ENCODE measurements at places on chromosomes 1 and 21.
A peak's percentile ranks its signal among the peaks of the same experiment; 100 is the strongest.

DNA sequence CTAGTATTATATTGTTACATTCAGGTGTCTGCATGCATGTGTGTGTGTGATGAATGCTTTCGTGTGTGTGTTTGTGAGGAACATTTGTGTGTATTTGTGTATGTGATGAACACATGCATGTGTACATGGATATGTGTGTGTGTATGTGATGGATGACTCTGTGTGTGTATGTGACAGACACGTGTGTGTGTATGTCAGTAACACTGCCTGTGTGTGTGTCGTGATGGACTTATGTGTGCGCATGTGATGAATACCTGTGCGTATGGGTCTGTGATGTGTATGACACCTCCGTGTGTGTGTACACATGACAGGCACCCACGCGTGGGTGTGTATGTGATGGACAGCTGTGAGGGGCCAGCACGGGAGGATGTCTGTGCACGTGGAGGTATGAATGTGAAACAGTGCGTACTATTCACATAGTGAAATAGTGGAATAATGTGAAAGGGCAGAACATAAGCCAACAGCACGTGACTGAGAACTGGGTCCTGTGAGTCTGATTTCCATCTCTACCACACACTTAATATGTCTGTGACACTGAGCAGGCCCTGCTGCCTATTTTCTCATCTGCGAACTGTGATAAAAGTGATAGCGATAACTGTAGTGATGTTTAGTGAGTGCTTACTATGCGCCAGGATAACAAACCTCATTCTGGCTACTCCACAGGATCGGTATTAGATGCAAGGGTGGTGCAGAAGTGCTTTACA lies 41.8 kb upstream of the CSF3R start:
- DNase-seq: peak; percentile 30

GRCh38 chr1:243474906-243475305 lies 219.1 kb downstream of the SDCCAG8 start:
- no peak for DNase-seq

DNA sequence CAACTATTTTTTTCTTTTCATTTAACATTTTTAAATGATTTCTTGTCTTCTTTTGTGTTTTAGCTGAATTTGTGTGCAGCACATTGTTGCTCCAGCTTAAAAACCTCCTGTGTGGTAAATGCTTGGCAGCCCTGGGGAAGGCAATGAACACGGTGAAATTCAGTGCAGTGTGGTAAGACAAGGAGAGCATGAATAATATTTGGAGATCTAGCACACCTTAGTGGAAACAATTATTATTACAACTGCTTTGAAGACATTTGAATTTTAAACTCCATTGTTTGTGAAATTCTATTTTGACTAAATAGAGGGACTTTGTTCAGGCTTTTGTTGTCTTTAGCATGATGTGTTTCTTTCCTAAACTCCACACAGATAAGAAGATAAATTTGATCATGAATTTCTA lies 242.6 kb upstream of the CXADR start:
- no peak for DNase-seq

DNA sequence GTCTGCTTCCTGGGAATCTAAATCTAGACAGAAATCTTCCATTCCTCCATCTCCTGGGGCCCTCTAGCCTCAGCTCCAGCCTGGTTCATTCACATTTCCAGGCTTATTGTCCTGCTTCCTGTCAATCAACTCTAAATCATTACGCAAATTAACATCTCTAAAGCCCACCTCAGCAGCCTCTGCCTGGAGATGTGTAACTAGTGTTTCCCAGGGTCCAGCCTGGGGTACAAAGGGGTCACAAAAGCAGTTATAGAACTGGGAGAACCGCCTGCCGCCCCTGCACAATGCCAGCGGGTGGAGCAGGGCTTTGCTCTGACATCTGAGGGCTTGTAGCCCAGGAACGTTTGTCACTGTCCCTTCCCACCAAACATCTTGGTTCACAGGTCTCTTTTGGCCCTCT lies 373.5 kb downstream of the RRAGC start:
- peak; percentile 53 for DNase-seq

DNA sequence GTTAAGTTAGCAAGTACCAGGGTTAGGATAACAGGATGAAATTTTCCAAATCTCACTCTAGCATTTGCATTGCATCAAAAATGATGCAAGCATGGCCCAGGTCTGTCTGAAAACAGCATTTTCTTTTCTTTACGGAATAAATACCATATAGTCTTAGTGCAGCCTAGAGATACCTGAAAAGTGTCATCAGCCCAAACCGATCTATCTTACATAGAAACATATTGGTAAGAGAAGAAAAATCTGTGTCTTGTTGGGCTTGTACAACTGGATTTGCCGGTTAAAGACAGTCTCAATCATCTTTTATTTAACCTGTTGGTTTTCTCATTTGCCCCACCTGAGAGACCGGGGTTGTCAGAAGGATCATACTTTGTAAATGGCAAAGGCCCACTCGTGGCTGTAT lies 15.8 kb downstream of the ACP6 start:
- DNase-seq: no peak

DNA sequence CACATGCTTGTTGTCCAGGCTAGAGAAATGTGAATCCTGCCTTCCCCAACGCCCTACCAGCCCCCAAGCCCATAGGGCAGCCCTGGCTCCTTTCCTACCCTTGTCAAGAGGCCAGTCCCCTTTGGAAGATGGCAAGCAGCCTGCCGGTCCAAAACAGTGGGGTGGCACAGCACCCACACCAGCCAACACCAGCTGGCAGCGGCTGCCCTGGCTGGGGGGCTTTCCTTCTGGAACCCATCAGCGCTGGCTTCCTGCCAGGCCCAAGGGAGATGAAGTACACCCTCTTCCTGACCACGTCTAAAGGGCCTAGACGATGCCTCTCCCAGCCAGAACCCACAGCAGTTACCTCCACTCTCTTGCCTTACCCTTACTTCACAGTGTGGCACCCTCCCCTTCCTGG lies 24.2 kb downstream of the KCNN3 start:
- no peak for DNase-seq

DNA sequence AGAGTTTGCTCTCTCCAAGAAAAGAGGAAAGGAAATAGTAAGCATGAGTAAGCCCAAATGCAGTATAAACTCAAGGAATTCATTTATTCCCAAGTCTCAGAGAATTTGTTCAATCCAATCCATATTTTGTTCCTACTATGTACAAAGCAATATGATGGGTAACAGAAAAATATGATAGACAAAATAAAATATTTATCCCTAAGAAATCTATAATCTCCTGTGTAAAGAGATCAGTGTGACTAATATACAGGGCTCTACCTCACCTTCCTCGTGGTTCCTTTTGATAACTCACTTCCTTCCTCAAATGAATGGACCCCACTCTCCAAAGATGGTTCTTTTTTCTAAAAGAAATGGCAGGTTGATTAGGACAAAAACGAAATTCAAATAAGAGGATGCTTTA lies 7.6 kb downstream of the CLSPN start:
- no peak for DNase-seq

GRCh38 chr1:174218983-174219382 lies 59.7 kb downstream of the RABGAP1L start:
- DNase-seq: no peak

GRCh38 chr1:223670458-223671159 lies 5.1 kb upstream of the CAPN8 start:
- DNase-seq: peak; percentile 85

GRCh38 chr1:197771386-197771785 lies 3.9 kb downstream of the DENND1B start:
- no peak for DNase-seq

GRCh38 chr1:21300774-21301173 lies 10.5 kb upstream of the ECE1 start:
- DNase-seq: no peak

DNA sequence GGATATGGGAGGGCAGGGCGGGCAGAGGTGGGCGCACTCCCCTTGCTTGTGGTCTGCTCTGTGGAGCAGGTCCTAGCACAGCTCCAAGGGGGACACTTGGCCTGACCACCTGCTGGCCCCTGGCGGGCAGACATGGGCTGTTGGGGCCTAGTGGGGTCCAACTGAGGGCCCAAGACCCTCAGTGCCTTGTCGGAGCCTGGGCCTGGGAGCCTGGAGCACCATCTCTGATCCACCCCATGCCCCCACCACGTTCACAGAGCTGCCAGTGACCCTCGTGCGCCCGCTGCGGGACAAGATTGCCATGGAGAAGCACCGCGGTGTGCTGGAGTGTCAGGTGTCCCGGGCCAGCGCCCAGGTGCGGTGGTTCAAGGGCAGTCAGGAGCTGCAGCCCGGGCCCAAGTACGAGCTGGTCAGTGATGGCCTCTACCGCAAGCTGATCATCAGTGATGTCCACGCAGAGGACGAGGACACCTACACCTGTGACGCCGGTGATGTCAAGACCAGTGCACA lies 70.6 kb downstream of the OBSCN start:
- DNase-seq: no peak

GRCh38 chr21:33236766-33237165 lies 7.0 kb downstream of the IFNAR2 start:
- DNase-seq: no peak

DNA sequence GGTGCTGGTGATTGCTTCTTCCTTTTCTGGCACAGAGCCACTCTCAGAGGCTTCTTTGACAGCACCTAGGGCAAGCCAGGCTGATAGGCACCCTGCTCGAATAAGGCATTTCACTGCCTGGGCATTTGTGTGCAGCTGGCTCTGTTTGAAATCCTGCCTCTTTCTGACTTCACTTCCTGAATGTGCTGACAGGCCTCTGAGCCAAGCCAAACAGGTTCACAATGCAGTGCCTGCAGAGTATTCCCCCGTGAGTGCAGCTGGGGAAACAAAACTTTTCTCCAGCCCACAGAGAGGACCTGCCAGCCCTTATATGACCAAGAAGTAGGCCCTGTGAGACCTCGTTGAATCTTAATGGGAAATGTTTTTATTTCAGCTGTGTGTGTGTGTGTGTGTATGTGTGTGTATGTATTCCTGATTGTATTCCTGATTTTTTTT lies 10.4 kb downstream of the JUN start:
- no peak for DNase-seq

- peak; percentile 34 for DNase-seq
These were observed 46.6 kb downstream of the S1PR1 start for GRCh38 chr1:101283443-101283842.

- DNase-seq: no peak
These were observed 38.4 kb downstream of the UTP25 start for GRCh38 chr1:209866201-209866600.

- no peak for DNase-seq
These were observed 229.0 kb downstream of the FMN2 start for GRCh38 chr1:240320659-240321058.

DNA sequence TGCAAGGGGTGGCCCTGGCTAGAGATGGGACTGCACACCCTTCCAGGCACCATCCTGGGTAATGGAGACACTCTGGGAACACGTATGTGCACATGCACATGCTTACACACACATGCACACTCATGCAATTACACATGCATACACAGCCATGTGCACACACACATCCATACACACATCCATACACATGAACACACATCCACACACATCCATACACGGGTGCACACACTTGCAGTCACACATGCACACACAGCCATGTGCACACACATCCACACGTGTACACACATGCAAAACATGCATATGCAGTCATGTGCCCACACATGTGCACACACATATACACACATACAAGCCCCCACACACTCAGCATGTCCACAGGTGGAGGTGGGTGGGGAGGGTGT lies 22.3 kb upstream of the POFUT2 start:
- DNase-seq: no peak

DNA sequence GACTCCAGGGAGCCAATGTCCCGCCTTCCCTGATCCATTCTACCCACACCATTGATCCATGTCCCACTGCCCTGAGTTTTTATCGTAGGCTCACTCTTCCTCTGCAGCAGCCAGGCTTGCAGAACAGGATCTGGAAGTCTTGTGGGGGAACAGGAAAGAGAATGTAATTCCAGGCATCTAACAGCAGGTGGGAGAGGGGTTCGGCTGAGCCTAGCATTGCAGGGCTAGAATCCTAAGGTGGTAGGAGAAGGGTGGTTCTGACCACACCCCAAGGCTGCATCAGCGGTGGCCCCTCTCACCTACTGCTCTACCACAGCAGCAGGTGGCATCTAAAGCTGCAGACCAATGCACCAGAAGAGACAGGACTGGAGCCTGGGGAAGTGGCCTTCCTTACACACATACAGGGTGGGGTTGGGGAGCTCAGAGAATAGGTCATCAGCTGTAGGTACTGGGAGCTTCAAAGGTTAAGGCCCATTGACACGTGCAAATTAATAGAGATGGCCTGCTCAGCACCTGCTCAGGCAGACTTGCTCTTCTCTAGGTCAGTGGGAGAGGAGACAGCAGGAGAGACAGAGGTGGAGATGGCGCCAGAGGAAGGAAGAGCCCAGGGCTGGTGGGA lies 20.5 kb downstream of the KNCN start:
- peak; percentile 74 for DNase-seq

GRCh38 chr1:98769162-98769561 lies 107.6 kb downstream of the SNX7 start:
- no peak for DNase-seq

GRCh38 chr1:50971748-50972305 lies 1.8 kb downstream of the CDKN2C start:
- DNase-seq: no peak
